ENCODE measurements at places on chromosomes 1 and 21. TPM values are rescaled to one million over a fixed set of nuclear protein-coding genes. Genes with fewer than 3 reads are reported as not detected.

TNFAIP8L2 gene
- total RNA-seq, result not detected

ATP1A4 gene
- not detected for total RNA-seq

AGT gene
- 0.14 TPM for total RNA-seq

ADAMTSL4 gene
- 3.4 TPM for total RNA-seq

All from A549 treated with DMSO at 1 μM for 4 hours (cell line).